Stimulated activated CD4-positive, alpha-beta T cell treated with anti-CD3 and anti-CD28 coated beads, Interleukin-15, amount 100 ng/mL, for 24 hours (primary cell): ENCODE measurements at places on chromosomes 6 and 20.
A peak's percentile ranks its signal among the peaks of the same experiment; 100 is the strongest.

DNA sequence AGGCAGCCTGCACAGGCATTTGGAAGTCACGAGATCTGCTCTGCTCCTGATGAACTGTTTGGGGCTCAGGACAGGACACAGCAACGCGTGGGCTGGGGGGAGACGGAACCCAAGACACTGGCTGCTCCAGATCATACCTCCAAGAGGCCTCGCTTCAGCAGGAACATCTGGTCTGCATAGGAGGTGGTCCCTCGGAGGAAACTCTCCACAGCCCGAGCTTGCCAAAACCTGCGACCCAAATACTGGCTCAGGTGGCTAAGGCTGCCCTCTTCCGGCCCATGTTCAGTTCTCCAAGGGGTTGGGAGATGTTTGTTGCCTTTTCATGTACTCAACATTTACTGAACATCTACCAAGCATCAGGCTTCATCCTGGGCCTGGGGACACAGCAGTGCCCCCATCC, 51.7 kb downstream of the MYH7B start:
- no peak for DNase-seq

GRCh38 chr6:93746892-93747291, 327.5 kb upstream of the EPHA7 start:
- DNase-seq, result no peak

DNA sequence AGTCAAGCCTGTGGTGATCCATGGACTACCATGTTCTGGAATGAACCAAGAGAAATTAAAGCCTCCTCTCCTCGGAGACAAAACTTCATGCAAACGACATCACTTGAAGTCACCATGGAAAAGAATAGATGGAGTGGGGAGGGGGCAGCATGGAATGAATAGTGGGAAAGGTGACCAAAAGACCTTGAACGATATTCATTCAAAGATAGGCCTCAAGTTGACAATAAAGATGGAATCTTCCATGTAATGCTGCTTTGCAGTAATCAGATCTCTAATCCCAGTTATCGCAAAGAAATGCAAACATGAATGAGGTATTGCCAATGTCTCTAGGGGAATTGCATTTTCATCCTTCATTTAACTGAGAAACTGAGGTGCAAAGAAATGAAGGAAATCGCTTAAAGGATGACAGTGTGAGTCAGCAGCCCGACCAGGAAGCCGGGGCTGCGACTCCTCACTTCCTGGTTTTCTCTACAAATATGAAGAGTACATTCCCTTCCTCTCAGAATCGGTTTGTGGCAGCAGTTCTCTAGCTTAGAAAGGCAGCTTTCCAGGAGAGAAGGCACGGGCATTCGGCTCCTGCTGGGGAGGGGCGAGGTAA, 65.6 kb upstream of the RREB1 start:
- no peak for DNase-seq

GRCh38 chr20:39264506-39265172, 302.5 kb downstream of the DHX35 start:
- DNase-seq, result peak; percentile 63

GRCh38 chr6:145077382-145077781, 657.9 kb downstream of the EPM2A start:
- DNase-seq, result no peak

- DNase-seq, result no peak
These were observed 77.1 kb downstream of the DHX35 start for GRCh38 chr20:39039261-39039660.

DNA sequence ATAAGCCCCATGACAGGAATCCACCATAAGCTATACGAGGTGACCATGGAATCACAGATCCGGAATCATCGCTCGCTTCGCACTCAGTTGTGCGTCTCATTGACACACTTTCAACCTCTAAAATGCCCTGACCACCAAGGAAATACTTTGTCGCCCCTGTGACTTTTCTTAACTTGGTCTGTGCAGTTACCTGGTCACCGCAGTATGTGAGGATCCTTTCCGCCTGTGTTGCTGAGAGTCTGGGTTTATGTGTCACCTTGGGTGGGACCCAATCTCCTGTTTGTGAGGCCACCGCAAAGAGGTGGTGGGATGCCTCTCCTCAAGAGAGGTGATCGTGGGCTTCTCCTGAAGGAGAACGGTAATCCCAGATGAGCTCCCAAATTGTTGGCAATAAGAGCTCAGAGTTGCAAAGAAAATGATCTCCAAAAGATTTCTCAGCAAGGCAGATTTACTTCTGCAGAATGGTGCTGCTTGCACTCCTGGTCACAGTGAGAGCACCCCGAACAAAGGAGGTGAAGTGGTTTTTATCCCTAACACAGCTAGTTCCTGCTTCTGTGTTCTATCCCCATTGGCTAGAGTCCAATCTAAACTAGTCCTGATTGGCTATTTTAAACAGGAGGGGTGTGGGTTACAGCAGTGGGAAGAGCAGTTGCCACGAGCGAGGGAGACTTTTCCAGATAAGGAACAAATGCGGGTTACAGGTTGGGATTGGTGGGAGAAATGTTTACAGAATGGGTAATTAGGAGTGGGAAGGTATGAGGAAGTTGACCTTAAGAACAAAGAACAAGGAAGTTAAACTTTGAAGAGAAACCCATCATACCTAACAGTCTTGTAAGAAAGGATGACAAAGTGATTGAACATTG, 9.1 kb upstream of the ZNFX1 start:
- no peak for DNase-seq

DNA sequence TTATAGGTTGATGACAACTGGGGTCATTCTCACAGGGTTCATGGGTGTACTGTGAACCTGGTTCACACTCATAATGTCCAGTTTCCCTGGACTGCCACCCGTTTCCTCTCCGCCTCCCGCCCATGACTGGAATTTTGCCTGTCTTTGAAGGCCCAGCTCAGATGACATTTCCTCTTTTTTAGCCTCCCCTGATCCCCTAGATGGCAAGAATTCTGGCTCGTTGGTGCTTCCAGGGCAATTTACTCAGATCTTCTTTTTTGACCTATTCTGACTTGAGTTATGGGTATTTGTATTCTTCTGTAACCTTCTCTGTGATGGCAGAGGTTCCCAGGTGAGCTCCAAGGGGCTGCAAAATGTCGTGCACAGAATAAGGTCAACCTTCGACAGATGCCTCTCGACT, 5.7 kb upstream of the CITED2 start:
- DNase-seq, result no peak

DNA sequence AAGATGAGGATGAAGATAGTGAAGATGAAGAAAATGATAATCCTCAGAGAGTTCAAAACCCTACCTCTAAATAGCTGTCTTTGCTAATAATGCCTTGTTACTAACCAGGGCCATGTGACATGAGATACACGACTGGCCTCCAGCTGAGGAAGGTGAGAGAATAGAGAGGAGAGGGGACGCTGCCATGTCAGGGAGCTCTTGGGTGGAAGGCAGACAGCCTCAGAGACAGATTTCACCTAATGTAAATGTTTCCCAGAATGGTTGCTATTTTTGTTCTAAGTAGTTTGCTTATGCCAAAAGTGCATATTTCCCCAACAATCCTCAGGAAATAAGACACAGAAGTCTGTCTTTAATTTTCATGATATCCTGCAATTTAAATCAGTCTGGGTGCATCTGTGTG, 138.4 kb downstream of the ELOVL4 start:
- DNase-seq, result no peak

GRCh38 chr6:26157251-26158075, 70.2 kb downstream of the HFE start:
- no peak for DNase-seq

DNA sequence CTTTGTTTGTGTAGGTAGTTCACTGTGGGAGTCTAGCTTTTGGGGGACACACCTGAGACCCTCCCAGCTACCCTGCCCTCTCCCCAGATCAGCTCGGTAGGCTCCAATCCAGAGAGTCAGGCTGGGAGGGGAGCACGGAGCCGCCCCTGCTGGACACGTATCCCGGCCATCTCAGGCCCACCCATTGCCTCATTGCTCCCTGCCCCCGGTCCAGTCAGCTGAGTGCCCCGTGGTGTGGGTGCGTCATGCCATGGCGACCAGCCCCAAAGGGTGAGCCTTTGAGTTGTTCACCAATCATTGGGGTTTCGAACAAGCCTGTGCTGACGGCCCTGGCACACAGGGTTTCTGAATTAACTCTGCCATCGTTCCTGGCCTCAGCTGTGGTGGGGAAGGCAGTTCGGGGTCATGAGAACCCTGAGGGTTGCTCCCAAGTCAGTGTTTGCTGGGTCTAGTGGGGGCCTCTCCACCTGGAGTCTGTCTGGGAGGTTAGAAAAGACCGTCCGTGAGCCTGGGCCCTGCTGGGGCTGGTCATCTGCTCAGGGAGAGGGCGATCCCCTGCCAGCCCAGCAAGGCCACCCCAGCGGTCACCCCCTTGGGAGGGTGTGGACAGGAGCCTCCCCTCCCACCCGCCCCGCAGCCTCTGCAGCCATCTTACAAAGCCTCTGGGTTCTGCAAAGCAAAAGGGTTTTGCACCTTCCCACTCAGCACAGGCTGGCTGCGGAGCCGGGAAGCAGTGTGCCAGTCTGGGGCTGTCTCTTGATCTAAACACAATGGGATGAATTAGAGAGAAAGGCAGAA, 34.5 kb downstream of the NTSR1 start:
- DNase-seq, result no peak
